ENCODE measurements at places on chromosomes 11 and 22.

DNA sequence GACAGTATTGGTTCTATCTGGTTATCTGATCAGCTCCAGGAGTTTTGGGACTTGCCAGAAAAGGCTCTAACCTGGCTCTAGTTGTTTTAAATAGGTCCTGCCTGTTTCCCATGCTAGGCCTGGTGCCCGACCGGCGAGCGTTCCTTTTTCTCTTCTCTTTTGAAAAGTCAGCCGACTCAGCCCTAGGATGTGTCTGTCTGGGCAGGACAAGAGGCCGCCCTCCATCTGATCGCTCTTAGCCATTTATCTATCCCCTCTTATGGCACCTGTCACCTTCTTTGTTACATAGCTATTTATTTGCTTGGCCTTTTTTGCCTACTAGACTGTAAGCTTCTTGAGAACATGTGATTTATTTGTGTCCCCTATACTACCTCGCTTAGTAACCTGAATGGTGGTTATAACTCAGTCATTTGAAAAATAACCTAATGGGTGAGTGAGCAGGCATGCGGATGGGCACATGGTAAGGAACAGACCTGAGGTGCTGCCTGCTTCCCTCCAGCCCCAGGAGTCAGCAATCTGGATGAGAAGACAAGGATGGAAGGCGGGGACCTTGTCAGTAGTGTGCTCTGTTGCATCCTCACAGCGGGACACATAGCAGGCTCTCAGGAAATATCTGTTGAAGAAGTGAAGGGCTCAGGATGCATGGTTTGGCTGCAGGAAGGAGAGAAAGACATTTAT, 108.4 kb downstream of the ZBTB16 start:
- no peak for DNase-seq

GRCh38 chr11:60184824-60185511, 2.1 kb upstream of the MS4A6A start:
- no peak for DNase-seq

- no peak for DNase-seq
These were observed 11.2 kb upstream of the MIAT start for GRCh38 chr22:26646158-26646557.

DNA sequence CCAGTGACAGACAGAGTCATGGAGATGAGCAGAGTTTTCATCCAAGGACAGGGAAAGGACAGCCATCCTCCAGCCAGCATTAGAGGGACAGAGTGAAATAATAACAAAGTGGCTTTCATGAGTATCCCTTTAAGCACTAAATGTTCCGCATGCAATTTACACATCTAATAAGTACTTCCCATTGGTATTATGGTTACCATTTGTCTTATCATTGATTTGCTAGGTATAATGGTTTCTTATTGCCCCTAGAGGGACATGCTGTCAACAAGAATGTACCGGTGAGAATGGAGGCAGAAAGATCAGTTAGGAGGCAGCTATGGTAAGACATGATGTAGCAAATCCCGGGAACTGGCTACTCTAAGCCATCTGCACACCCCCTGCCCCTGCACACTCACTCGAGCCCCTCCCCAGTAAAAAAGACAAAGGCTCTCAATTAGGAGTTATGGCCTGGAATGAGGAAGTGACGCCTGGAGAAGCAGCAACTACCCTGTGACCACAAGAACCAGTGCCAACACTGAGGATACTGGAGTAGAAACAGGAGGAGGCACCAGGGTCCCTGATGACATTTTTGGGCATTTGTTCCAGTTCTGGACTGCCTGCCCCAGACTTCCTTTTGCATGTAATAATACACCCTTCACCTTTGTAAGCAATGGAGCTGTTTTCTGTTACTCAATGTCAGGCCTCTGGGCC, 30.2 kb upstream of the HMGXB4 start:
- DNase-seq: no peak

DNA sequence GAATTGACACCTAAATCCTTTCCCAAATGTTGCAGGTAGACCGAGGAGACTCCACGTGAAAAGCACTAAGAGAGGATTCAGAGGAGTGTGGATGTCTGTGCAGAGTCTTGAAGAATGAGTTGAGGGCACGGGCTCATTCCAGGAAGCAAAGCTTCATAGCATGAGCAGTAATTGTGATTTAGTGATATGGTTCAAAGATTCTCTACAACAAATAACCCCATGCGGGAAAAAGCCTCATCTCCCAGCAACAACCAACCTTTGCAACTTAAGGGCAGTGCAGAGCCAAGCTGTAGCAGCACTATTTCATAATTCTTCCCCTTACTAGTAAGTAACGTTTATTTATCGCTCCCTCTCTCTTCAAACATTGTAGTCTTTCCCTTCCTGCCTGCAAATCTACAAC, 87.5 kb upstream of the CLMP start:
- DNase-seq: no peak

GRCh38 chr11:8867035-8867434, 44.0 kb upstream of the AKIP1 start:
- no peak for DNase-seq

- DNase-seq: peak; percentile 99
These were observed 34.4 kb downstream of the PRDM11 start for GRCh38 chr11:45180848-45181192.

DNA sequence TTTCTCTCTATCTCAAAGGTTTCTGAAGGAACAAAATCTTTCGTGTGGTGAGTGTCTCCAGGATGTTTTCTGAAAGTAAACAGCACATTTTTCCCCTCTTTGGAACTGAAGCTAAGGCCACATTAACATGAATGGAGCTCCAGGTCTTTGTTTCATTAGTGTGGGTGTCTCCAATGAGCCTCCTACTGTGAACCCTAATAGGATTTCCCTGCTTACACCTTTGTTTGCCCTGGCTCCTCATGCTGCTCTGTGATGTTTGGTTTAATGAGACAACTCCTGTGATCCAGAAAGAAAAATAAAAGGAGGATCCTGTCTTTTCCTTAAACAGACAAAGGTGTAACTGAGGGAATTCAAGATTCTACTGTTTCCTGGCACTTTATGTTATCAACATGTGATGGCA, 76.9 kb upstream of the SLC6A5 start:
- no peak for DNase-seq

GRCh38 chr11:13261591-13262061, 16.0 kb upstream of the BMAL1 start:
- DNase-seq: peak; percentile 49

DNA sequence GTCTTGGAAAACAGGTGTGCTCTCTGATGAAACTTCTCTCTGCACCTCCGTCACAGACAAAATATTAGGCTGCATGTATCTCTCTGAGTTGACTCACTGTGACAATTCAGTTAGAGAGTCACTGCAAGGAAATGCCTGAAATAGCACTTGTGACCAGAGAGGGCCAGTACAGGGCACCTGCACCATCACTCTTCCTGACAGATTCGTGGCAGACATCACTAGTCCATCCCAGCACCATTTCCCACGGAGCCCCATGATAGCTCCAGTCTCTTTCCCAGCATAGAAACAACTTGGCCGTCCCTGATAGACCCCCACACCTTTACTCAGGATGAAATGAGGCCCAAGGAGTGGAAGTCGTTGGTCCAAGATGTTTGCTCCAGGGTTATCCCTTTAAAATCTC, 73.3 kb upstream of the ISX start:
- DNase-seq: no peak

- peak; percentile 76 for DNase-seq
These were observed 10.0 kb downstream of the PPM1F start for GRCh38 chr22:21942407-21943343.

GRCh38 chr11:9347100-9347499, 32.7 kb upstream of the TMEM41B start:
- DNase-seq: no peak

DNA sequence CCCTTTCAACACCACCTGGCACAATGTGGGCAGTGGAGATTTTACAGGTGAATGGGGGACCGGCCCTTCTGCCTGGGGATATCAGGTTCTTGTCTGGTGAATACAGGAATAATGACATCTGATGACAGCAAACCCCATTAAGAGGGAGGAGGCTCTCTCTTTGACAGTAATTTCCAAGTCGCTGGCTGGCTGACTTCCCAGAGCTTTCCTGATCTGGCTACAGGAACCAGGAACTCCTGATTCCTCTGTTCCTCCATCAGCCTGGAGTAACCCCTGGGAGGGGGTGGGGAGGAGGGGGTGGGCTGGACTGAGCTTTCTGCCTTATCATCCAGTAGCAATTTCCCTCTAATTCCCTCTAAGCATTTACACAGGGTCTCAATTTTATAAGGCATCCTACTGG, 3.7 kb upstream of the MIEF1 start:
- DNase-seq: no peak

- DNase-seq: no peak
These were observed 2.2 kb downstream of the RPL27A start for GRCh38 chr11:8684600-8685290.

GRCh38 chr22:32080904-32081303, 37.8 kb downstream of the SLC5A1 start:
- DNase-seq: peak; percentile 12

DNA sequence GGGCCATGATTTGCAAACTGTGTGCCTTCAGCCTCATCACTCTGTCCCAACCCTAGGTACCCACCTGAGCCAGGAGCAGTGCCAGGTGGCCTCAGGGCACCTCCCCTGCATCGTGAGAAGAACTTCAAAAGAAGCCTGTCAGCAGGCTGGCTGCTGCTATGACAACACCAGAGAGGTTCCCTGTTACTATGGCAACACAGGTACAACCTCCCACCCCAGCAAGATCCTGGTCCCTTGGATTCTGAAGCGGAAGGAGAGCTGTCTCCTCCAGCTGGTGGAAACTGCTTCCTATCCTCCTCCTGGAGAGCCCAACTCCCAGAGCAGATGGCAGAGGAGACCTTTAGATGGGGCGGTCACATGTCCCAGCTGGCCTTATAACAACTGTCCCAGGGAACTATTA, 2.9 kb downstream of the ZP1 start:
- DNase-seq: no peak

- no peak for DNase-seq
These were observed 26.6 kb upstream of the SEPTIN5 start for GRCh38 chr22:19687561-19688300.

GRCh38 chr11:36012979-36013378, 69.1 kb downstream of the LDLRAD3 start:
- DNase-seq: no peak

GRCh38 chr22:32069579-32070372, 26.7 kb downstream of the SLC5A1 start:
- no peak for DNase-seq

DNA sequence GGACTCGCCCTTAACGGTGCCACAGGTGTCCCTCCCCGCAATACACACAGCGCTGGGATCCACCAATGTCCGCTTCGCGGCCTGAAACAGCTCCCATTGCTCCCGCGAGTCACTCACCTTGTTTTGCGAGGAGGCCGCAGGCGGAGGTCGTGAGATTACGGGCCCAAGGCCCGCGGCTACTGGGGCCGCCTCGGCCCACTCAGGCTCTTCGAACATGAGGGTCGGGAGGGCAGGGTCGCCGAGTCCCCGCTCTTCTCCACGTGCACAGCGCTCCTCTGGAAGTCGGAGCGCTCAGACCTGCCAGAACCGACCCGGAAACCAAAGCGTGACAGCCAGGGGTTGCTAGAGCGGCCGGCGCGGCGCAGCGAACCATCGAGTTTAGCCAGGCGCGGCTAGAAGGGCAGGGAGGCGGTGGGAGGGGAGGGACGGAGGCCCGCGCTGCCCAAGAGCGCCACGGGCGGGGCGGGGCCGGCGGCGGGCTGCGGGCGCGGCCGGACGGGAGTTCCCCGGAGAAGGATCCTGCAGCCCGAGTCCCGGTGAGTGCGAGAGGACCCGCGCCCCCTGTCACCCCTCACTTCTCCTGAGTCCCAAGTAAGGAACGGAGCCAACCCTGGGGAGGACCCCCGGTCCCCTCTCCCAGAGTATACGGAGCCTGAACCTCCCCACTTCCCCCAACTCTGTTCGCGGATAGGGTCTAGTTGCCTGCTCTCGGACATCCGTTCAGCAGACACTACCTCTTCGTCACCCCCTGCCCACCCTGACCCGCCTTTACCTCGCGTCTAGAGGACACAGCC, at the start of the genes ILK and RRP8:
ILK (plus strand) TSS at position 488 of the 794 bp plus-strand sequence. CDS start 498 bp downstream, outside the sequence.
RRP8 (minus strand) TSS at position 330 of the 794 bp plus-strand sequence; CDS start at position 216, 114 bp downstream.
- peak; percentile 94 for DNase-seq

DNA sequence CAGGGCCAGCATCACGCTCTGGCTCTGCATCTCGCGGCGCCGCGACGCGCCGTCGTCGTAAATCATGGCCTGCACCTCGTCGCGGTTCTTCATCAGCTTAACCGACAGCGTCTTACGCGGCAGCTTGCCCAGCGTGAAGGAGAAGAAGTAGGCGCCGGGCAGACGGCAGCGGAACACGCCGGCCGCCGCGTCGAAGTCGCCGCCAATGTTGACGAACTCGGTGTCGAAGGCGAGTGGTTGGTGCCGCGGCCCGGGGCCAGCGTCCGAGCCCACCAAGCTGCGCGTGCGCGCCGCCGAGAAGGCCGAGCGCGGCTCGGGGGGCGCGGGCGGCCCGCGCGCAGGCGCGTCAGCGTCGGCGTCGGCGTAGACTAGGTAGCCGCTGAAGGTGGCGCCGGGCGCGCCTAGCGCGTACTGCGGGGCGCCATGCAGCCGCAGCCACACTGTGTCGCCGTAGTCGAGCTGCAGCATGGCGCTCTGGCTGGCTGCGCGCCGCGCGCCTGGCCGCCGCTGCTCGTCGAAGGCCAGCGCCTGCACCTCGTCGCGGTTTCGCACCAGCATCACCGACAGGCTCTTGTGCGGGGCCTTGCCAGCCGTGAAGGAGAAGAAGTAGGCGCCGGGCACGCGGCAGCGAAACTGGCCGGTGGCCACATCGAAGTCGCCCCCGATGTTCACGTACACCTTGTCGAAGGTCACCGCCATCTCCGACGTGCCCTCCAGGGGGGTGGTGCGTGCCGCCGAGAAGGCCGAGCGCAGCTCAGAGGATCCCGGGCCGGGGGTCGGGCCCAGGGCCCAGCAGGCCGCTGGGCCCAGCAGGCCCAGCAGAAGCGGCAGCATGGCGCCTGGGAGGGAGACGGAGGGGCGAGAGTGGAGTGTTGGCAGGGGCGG, 3.7 kb downstream of the FAM180B start:
- DNase-seq: no peak

- DNase-seq: no peak
These were observed 471.1 kb upstream of the KIRREL3 start for GRCh38 chr11:127471662-127472061.

GRCh38 chr11:41920374-41920773, 460.9 kb upstream of the LRRC4C start:
- no peak for DNase-seq

DNA sequence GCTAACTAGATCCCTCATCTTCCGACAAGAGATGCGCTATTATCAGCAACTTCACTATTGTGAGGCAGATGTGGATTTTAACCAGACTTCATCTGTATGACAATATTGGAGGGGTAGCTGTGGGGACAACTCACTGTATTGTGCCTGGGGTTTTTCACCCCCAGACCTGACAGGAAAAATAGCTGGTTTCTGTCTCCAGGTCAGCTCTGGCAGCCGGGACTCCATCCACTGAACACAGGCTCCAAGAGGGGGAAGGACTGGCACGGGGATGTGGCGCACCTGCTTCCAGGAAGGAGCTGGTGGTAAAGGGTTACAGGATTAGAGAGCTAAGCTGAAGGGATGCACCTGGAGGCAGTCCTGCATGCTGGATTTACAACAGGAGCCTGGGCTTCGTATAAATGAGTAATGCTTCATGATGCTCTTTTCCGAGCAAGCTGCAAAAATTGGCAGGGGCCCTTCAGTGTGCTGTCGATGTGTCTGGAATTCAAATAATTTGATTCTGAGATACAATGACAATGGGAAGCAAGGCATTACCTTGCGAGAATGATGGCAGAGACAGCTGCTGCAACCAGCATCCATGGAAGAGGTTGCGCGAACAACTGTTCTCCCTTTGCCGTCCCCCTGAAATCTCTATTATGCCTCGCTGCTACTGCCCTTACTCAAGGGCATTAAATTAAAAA, 49.5 kb downstream of the LMO2 start:
- DNase-seq: no peak

- DNase-seq: no peak
These were observed 1.1 kb upstream of the ABCG4 start for GRCh38 chr11:119147604-119148333.

- DNase-seq: no peak
These were observed 16.6 kb downstream of the TTLL8 start for GRCh38 chr22:50041361-50042065.

- DNase-seq: no peak
These were observed 53.0 kb downstream of the KREMEN1 start for GRCh38 chr22:29125844-29126243.

Measured in H54 (cell line).